ENCODE measurements at places on chromosomes 1 and 21. TPM values are rescaled to one million over a fixed set of nuclear protein-coding genes. Genes with fewer than 3 reads are reported as not detected.
A peak's percentile ranks its signal among the peaks of the same experiment; 100 is the strongest.

UMODL1 gene
- total RNA-seq: not detected

CD5L gene
- total RNA-seq: not detected

CACYBP gene
- total RNA-seq: 51.9 TPM

TNFRSF18 gene
- 81.9 TPM for total RNA-seq

GUK1 gene
- 313 TPM for total RNA-seq

RBM11 gene
- total RNA-seq: 0.42 TPM

NSL1 gene
- 17.0 TPM for total RNA-seq

MCOLN3 gene
- not detected for total RNA-seq

CYP4A11 gene
- not detected for total RNA-seq

GRCh38 chr21:43271452-43272020 is 102.7 kb downstream of the CRYAA start:
- no peak for DNase-seq

DNA sequence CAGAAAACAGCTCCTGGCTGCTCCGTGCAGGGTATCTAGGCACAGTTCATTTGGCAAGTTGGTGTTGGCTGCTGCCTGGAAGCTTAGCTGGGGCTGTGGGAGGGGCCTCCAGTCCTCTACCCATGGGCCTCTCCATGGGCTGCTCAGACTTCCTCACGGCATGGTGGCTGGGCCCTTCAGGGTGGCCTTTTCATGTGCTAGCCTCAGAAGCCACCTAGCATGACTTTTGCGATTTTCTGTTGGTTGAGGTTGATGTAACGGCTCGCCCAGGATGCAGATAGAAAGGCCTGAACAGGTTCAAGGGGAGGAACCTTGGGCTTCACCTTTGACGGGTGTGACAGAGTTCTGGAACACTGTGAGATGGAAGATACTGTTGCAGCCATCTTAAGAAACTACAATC is 25.8 kb upstream of the LHX4 start:
- no peak for DNase-seq

DNA sequence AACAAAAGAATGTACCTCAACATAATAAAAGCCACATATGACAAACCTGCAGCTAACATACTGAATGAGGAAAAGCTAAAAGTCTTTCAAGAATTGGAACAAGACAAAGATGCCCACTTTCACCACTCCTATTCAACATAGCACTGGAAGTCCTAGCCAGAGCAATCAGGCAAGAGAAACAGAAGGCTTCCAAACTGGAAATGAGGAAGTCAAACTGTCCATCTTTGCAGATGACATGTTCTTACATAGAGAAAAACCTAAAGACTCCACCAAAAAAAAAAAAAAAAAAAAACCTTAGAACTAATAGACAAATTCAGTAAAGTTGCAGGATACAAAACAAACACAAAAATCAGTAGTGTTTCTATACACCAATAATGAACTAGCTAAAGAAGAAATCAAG is 20.2 kb downstream of the NSL1 start:
- no peak for DNase-seq

- DNase-seq: no peak
These were observed 29.6 kb upstream of the TENT5C start for GRCh38 chr1:117576236-117576635.

DNA sequence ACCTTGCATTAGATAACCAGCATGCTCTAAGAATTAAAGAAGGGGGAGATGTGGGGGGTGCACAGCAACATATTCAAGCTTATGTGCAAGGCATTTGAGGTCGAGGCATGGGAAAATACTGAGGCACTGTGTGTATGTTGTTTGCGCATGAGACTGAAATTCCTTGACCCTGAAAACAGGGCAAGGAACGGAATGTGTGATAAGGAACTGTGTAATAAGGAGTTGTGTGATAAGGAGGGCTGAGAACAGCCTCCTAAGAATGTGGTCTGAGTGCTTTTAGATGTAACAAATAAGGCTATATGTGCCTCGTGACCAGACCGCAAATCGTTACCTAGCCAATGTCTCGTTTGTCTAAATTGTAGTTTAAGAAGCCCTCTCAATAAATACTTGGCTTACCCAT is 26.5 kb upstream of the ITLN1 start:
- DNase-seq: no peak

DNA sequence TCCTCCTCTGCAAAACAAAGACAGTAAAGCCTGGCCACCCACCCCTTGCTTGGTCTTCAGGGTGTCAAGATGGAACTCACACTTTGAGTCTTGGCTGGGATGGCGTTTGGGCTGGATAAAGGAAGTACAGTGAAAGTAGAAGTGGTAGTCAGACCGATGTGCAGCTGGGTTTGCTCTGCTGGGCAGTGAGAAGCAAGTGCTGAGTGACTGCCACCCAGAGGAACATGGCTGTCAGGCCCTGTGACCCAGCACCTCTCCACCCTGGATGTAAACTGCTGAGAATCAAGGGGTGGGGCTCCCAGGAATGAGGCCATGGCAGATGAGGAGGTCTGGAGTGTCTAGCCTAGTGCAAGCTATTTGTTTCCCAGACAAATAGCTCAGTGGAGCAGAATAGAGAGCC is 51.2 kb downstream of the POFUT2 start:
- peak; percentile 24 for DNase-seq

DNA sequence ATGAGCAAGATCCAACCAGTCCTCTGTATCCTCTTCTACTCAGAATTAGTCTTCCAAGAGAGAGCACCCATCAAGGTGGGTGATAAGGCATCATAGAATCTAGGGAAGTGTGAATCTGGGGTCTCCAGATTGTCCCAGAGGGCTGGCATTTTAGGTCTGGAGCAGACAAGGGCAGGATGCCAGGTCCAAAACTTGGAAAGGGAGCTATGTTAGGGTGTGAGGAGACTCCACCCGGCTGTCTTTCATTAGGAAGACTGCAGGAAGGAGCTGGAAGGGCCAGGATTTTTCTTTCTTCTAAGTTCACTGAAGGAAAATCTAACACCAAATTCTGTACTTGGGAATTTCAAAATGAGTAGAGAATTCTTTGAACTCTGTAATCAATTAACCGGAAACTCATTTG is 86.1 kb upstream of the BMP8A start:
- no peak for DNase-seq

DNA sequence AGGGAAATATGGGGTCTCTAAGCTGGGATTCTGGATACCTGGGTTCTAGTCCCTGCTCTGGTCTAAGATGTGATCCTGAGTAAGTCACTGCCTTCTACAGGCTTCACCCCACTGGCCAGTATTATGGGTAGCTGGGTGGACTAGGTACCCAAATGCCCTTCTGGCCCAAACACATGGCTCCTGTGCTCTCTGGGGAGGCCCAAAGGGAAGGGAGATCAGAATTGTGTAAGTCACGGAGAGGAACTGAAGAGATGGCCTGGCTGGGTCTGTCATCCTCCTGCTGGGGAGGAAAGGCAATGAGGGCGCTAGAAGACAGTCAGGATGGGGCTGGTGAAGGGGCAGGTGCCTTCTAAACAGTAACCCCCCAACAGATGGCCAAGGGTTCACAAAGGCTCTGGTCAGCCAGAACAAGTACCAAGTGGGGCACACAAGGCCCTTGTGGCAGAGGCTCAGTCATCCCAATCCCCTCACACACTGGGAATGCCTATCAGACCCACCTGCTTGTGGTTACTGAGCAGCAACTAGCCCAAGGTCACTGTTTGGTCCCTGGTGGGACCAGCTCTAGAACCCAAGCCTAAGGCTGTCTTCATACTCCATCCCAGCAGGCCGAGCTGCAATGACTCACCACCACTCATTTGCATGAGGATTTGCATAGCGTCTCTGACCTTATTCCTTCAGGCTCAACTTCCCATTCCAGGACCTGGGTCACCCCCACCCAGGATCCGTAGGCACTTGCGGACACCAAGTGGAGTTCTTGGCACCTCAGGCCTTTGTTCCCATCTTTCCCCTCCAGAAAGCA is 9.2 kb downstream of the MEF2D start:
- DNase-seq: no peak

DNA sequence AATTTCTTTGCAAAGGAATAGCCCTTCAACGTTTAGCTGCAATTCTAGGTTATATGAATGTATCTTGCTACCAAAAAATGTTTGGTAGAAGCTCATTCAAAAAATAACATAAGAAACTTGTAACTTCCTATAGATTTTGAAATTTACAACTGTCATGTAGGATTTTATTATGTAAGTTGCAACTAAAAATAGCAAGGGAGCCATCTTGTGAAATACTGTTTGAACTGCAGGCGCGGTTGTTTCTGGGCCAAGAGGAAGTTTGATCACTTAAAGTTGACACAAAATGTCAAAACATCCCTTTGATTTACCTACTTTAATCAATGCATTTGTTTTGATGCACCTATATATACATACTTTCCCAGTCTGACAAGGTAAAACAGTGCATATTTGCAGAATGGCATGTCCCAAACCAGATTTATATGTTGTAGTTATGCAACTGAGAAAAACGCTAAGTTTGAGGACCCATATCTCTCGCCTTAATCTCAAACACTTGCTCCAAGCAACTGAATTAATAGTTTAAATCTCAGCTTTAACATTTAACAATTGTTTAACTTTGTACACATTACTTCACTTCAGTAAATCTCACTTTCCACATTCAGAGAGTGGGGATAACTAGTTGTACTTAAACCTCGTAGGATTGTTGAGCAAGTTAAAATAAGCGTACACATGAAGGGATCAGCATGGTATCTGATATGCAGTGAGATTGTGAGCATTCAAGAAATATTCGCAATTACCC is 63.9 kb downstream of the KCNK2 start:
- peak; percentile 7 for DNase-seq

DNA sequence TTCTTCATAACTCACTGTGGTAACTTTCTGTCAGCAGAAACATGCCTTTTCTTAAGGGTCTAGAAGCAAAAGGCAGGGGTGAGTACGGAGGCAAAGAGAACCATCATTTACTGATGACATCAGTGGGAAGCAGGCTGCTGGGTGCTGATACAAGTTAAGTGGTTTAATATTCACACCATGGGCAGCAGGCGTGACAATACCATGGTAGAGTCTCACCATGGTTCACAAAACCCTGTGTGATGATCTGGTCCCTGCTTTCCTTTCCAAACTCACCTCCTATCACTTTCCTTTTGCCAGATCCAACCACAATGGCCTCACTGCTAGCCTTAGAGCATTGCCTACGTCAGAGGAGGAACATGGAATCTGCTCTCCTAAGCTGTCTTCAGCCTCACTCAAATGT is 8.7 kb downstream of the MAB21L3 start:
- no peak for DNase-seq

GRCh38 chr21:36889401-36889800 is 77.1 kb downstream of the HLCS start:
- no peak for DNase-seq

GRCh38 chr1:112557385-112557784 is 48.6 kb downstream of the WNT2B start:
- DNase-seq: no peak

DNA sequence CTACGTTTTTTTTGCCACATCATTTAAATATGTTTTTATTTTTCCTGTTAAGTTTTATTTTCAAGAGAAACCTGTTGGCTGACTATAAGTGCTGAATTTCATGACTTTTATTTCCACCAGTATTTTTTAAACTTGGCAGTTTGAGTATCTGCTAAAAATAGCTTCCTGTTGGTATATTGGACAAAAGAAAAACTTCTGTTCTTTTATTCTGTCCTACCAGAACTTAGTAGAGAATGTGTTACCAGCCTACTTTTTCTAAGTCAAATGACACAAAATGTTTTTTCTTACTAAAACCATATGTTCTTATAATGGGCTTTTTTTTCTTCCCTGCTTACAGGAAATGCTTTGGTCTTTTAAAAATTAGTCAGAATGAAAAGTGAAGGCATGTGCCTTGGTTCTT is 7.6 kb downstream of the DR1 start:
- DNase-seq: no peak

GRCh38 chr1:32256473-32257226 is 5.6 kb downstream of the LCK start:
- peak; percentile 56 for DNase-seq

DNA sequence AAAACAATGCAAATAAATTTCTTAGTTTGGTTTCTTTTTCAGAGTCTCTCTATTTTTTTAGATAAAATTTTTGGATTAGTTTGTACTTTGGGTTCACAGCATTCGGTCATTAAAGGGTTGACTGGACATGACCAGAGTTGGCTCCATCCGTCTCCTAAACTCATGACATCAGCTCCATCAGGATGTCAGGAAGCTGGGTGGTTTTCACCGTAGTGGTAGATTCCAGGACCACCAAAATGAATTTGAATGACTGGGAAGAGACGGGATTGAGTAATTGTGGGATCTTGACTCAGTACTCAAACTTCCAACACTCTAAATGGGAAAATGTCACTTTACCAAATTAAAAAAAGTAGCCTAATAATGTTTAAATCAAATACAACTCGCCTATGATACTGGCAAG is 279.2 kb upstream of the DUSP10 start:
- DNase-seq: no peak

DNA sequence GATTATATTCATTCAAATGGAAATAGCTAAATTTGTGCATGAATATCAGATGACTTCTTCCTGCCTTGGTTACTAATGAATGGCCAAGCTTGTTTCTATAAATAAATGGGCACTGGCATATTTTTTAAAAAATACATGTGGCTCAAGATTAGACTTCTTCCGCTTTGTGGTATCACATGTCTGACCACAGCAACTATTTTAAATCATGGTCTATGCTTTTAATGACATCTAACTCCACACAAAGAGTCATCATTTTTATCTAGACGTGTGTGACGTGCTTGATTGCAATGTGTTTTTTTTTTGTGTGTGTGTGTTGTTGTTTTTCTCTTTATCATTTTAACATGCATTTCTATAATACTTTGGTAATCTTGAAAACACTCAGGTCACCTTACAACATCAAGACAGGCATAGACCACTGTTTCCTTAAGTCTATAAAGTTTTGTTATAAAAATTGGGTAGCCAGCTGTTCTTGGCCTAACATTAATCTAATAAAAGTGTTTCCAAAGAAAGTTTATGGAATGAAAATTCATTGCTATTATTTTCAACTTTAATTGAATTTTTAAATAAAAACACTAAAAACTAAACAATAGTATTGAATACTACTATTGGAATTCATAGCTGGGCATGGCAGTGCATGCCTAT is 29.5 kb downstream of the RGS1 start:
- no peak for DNase-seq

All from natural killer cell (primary cell).